A549 treated with dexamethasone at 1 μM for 4 hours (cell line): ENCODE measurements at places on chromosomes 1 and 21. TPM values are rescaled to one million over a fixed set of nuclear protein-coding genes. Genes with fewer than 3 reads are reported as not detected.

CYP2J2 gene
- 0.07 to 0.15 TPM (median 0.10 TPM) in 4 of 5 replicates, not detected in the other for total RNA-seq

OR2G6 gene
- not detected in 5 replicates for total RNA-seq

S100A8 gene
- total RNA-seq, result not detected in 5 replicates

EXTL2 gene
- total RNA-seq, result 5.8 to 7.9 TPM (median 7.2 TPM) in 5 replicates

E2F2 gene
- 2.2 to 3.3 TPM (median 2.9 TPM) in 5 replicates for total RNA-seq

CCDC185 gene
- total RNA-seq, result 0.05 to 0.09 TPM (median 0.06 TPM) in 3 of 5 replicates, not detected in the others

FCRL4 gene
- not detected in 5 replicates for total RNA-seq

CLCA4 gene
- total RNA-seq, result not detected in 5 replicates

OPTC gene
- not detected in 5 replicates for total RNA-seq

JAM2 gene
- total RNA-seq, result 0.03 to 0.08 TPM (median 0.06 TPM) in 3 of 5 replicates, not detected in the others

RPTN gene
- 0.02 TPM in 1 of 5 replicates, not detected in the others for total RNA-seq

VSIG8 gene
- 0.06 to 0.11 TPM in 2 of 5 replicates, not detected in the others for total RNA-seq
